ENCODE measurements at places on chromosomes 16 and 17. TPM values are rescaled to one million over a fixed set of nuclear protein-coding genes. Genes with fewer than 3 reads are reported as not detected.
A peak's percentile ranks its signal among the peaks of the same experiment; 100 is the strongest.

- DNase-seq: no peak
These were observed 140.5 kb downstream of the SEC14L1 start for GRCh38 chr17:77281122-77281903.

DNA sequence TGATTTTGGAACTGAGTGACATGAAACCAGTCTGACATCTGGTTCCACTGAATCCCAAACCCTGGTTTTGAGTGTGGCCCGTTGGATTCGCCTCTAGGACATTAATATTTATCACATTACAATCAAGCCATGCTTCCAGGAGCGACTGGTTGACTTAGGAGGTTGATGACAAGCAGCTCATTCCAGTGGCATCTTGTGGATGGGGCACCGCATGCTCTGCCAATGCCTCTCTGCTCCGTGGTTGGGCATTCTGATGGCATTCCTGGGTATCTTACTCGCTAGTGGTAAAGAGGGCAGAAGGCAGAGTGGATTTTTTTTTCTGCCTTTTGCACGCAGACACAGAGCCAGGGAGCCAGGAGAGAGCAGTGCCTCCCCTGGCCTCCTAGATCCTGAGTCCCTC is 31.4 kb downstream of the CACNG4 start:
- no peak for DNase-seq

DNA sequence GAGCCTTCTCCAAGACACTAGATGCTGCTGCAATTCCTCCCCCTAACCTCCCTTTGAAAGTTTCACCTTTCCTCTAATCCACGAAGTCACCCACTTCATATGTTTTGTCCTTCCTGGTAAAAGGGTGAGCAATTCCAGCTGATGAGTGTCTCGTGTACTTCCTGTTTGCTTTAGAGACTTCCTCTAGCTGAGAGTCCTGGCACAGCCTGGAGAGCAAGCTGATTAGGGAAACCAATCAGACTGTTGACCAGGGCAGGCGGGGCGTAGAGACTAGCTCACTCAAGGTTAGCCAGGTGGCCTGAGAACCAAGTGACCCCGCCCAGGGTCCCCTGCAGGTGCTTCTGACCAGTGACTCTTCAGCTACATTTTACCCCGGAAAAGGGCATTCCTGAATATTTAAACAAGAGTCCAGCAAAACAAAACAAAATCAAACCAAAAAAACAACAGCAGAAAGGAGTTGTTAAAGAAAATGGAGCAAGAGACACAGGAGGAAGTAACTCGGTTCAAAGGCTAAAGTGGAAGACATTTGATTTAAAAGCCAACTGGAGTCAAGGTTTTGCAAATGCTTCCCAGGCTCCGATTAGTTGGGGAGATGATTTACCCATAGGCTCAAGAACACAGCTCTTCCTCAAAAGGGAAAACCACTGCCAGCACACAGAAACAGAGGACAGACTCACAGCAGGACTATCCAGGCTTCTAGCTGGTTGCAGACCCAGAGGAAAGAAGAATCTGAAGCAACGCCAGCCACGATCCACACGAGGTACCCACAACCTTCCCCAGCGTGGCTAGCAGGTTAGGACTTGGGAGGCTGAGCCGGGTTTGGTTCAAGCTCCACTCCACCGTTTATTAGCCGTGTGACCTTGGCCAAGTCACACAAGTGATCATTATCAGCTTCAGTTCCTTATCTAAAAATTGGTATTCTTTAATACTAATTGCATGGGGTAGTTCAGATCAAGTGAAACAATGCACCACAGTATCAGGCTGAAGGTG is 13.4 kb downstream of the HSPB9 start:
- DNase-seq: peak; percentile 79

Gene CDH16
- total RNA-seq: not detected

Gene EXOC3L1
- 5.2 TPM for total RNA-seq

Gene ZNF646
- total RNA-seq: 18.3 TPM

Gene MRPS23
- 37.5 TPM for total RNA-seq

Gene GAS2L2
- not detected for total RNA-seq

Gene GFAP
- 0.81 TPM for total RNA-seq
